ENCODE measurements at places on chromosomes 5 and 9.

GRCh38 chr5:124289130-124289529 lies 457.3 kb downstream of the ZNF608 start:
- no peak for DNase-seq

DNA sequence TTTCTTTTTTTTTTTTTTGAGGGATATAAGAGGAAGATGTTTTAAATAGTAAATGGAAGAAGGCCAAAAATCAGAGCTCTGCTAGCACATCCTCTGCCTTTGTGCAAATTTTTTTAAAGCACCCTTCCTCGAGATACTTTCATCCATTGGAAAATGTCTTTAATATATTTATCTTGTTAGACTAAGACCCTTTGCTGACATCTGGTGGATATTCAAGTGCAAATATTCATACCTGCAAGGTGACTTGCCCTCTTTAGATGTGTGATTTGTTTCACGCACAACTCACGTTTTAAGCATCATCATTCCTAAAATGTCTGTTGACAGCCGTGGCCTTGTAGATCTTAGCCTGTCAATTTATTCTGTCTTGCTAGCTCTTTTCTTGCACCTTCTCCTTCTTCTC lies 258.5 kb downstream of the AGTPBP1 start:
- peak; percentile 13 for DNase-seq

- DNase-seq = peak; percentile 82
These were observed 240.1 kb downstream of the GABRB2 start for GRCh38 chr5:161306351-161306995.

- peak; percentile 22 for DNase-seq
These were observed 138.3 kb downstream of the ZDHHC21 start for GRCh38 chr9:14554886-14555285.

GRCh38 chr9:92754091-92754745 lies 10.4 kb downstream of the BICD2 start:
- no peak for DNase-seq

DNA sequence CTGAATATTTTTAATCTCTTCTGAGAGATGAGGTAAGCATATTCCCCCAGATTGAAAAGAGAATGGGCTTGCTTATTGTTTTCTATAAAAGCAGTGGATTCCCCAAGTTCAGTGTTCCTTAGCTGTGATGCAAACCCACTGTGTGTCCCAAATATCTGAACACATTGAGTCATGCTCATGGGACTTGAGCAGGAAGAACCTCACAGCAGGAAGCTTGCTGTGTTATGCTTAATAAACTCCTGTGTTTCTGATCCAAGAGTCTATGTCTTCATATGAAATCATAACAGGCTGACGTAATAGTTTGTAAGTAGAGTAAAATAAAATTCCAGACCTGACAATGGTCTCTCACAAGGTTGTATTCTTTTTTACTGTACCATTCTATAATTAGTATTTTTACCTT lies 24.8 kb upstream of the LOX start:
- DNase-seq = no peak

- DNase-seq = no peak
These were observed 92.6 kb downstream of the TENT4A start for GRCh38 chr5:6805841-6806240.

- peak; percentile 30 for DNase-seq
These were observed 92.1 kb downstream of the TMEM167A start for GRCh38 chr5:82984786-82985735.

GRCh38 chr5:124630767-124631704 lies 115.4 kb downstream of the ZNF608 start:
- DNase-seq = no peak
